Right atrium auricular region (tissue), 2 donors: ENCODE measurements at places on chromosomes 16 and 17. TPM values are rescaled to one million over a fixed set of nuclear protein-coding genes. Genes with fewer than 3 reads are reported as not detected.
A peak's percentile ranks its signal among the peaks of the same experiment; 100 is the strongest.

- H3K27me3 ChIP-seq, result no peaks in the 10 kb centered on the region
- H3K4me1 ChIP-seq, result peaks cover 3% of the 10 kb centered on the region
- no peak overlapping the region for H3K27ac ChIP-seq
- no peaks in the 10 kb centered on the region for H3K36me3 ChIP-seq
- DNase-seq, result no peak
These were observed 26.7 kb downstream of the ZNF469 start for GRCh38 chr16:88409296-88410065.

GRCh38 chr17:5705081-5705875 lies 121.0 kb upstream of the NLRP1 start:
- H3K27me3 ChIP-seq, result no peaks in the 10 kb centered on the region
- H3K27ac ChIP-seq, result no peak overlapping the region
- no peak overlapping the region for H3K4me3 ChIP-seq
- H3K36me3 ChIP-seq, result no peaks in the 10 kb centered on the region
- no peaks in the 10 kb centered on the region for H3K4me1 ChIP-seq

GRCh38 chr17:74827800-74828199 lies 31.9 kb downstream of the GRIN2C start:
- H3K4me3 ChIP-seq, result no peak overlapping the region
- H3K4me1 ChIP-seq, result no peaks in the 10 kb centered on the region
- no peaks in the 10 kb centered on the region for H3K27me3 ChIP-seq
- no peak overlapping the region for H3K27ac ChIP-seq

GRCh38 chr16:30413112-30413806 lies 5.9 kb downstream of the ZNF771 start:
- H3K4me3 ChIP-seq, result no peak overlapping the region
- DNase-seq, result no peak
- no peaks in the 10 kb centered on the region for H3K4me1 ChIP-seq
- peak overlapping the region; percentile 54 for H3K27ac ChIP-seq
- H3K36me3 ChIP-seq, result peaks cover 5% of the 10 kb centered on the region
- no peaks in the 10 kb centered on the region for H3K27me3 ChIP-seq

DNA sequence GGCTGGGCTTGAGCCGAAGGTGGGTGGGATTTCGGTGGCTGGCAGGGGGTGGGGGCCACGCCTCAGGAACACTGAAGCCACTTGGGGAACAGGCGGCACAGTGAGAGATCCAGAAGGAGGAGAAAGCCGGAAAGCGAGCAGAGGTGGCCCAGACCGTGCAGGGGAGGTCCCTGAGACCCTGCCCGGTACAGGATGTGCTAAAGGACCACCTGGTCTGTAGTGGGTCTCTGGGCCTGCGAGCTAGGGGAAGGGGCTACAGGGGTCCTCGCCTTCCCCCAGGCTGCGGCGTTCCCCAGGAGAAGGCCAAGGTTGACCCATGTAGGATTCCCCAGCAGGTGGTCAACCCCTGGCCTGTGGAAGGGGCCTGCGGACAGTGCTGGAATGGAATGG lies at the start of gene TLE7:
Gene TLE7, minus strand, starts transcription at position 4 of the 390 bp plus-strand sequence. CDS start 8,730 bp downstream, outside the sequence.
- no peaks in the 10 kb centered on the region for H3K36me3 ChIP-seq
- H3K27me3 ChIP-seq, result no peaks in the 10 kb centered on the region
- H3K27ac ChIP-seq, result no peak within 1 kb of the TSS
- no peak for DNase-seq

- H3K27me3 ChIP-seq, result no peaks in the 10 kb centered on the region
- no peaks in the 10 kb centered on the region for H3K36me3 ChIP-seq
- no peak overlapping the region for H3K4me3 ChIP-seq
- no peak for DNase-seq
- H3K27ac ChIP-seq, result no peak overlapping the region
These were observed 58.2 kb downstream of the SHCBP1 start for GRCh38 chr16:46562979-46563378.

OTOP2 gene
- not detected for total RNA-seq

SOST gene
- total RNA-seq, result not detected

DNA sequence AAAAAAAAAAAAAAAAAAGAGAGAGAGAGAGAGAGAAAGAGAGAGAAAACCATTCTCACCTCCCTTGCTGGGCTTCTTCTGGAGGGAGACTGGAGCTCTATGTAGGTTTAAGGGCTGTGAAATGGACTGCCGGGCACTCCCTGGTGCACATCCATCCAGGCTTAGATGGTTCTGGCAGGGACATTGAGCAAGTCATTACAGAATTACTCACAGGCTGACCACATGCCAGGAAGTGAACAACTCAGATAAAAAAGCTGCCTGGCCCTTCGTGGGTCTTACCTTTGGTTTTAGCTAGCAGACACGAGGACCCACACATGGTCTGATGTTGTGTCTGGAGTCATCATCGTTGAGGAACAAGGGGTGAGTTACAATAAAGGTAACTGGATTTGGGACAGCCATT lies 847.4 kb upstream of the EEF2KMT start:
- H3K36me3 ChIP-seq, result no peaks in the 10 kb centered on the region
- no peak overlapping the region for H3K27ac ChIP-seq
- DNase-seq, result no peak
- no peak overlapping the region for H3K4me3 ChIP-seq

DNA sequence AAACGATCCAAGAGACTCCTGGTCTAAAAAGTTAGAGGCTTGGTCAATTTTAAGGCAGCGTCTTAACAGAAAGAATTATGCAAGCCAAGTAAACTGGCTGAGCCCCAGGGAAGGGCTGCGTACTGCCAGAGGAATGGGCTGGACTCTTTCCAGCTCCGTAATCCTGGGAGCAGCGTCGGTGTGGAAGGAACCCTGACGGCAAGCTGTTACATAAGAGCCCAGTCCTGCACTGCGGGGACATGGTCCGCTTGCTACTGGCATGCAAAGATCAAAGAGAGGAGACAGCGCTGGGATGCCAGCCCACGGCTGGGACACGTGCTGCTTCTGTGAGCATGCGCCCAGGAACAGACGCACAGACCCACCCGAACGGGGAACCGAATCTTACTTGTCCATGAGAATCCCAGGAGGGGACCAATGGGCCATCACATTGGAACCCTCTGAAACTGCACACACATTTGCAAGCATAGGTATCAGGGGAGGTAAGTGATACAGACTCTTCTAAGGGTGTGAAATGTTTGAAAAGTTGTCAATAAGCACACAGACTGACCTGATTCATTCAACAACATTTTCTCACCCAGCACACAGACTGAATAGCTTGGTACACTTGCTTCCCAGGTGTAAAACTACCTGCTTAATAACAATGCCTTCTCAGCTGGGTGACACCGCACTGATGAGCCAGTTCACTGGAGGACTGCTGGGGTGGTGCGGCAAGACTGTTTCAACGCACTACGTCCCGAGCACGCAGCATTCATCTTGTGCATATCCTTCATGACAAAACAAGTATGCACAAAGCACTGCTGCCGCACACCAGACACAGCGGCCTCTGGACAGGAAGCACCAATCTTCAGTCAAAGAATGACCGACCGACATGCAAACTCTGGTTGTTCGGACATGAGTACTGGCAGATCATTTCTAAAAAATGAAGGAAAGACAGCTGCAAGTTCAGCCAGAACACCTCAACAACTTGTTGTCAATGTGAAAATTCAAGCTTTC lies 94.9 kb downstream of the ANKRD11 start:
- peak; percentile 96 for DNase-seq
- H3K4me1 ChIP-seq, result no peaks in the 10 kb centered on the region
- H3K4me3 ChIP-seq, result no peak overlapping the region
- no peaks in the 10 kb centered on the region for H3K27me3 ChIP-seq

DNA sequence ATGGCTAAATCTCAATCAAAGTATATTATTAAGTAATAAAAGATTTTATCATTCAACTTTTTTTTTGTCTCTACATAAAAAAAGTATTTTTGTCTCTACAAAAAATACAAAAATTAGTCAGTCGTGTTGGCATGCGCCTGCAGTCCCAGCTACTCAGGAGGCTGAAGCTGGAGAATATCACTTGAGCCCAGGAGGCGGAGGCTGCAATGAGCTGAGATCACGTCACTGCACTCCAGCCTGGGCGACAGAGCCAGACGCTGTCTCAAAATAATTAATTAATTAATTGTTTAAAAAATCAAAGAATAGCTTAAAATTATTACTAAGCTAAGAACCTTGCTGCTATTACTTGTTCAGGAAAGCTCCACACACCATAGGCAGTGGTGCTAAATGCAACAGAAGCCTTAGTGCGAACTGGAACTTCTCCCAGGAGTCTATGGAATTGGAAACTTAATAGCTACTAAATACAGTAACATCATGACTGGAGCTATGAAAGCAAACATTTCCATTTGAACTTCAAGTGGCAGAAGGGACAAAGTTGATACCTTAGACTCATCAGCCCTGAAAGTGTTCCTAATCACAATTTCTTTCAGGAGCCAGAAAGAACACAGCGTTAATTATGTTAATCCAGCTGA lies 22.6 kb downstream of the ADCY9 start:
- no peak for DNase-seq
- no peaks in the 10 kb centered on the region for H3K27me3 ChIP-seq
- peaks cover 51% of the 10 kb centered on the region for H3K4me1 ChIP-seq

DNA sequence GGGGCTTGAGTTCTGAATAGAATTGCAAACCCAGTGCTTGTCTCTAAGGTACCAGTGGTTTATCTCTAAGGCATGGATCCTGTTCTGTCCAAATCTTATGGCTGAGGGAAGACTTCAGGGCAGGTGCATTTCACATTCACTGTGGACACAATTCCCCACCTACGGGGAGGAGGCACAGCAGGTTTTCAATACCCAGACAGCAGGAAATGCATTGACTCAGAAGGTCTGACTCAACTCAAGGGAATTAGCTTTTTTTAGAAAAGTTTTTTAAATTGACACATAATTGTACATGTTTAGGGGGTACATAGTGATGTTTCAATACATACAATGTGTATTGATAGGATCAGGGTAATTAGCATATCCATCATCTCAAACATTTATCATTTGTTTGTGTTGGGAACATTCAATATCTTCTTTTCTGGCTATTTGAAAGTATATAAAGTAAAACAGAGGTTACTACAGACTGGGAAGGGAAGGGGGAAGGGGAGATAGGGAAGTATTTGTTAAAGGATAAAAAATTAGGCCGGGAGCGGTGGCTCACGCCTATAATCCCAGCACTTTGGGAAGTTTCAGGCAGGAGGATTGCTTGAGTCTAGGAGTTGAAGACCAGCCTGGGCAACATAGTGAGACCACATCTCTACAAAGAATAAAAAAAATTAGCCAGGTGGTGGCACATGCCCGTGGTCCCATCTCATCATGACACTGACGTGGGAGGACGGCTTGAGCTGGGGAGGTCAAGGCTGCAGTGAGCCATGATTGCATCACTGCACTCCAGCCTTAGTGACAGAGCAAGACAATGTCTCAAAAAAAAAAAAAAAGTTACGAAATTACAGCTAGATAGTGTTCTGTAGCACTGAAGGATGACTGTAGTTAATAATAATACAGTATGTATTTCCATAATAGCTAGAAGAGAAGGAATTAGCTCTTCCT lies 54.9 kb downstream of the RGS9 start:
- no peak for DNase-seq
- H3K27ac ChIP-seq, result no peak overlapping the region
- no peaks in the 10 kb centered on the region for H3K36me3 ChIP-seq
- no peaks in the 10 kb centered on the region for H3K27me3 ChIP-seq

GRCh38 chr17:76735586-76736348 lies 1.4 kb downstream of the SRSF2 start:
- peak overlapping the region; percentile 96 for H3K4me3 ChIP-seq
- H3K27ac ChIP-seq, result peak overlapping the region; percentile 99
- no peak for DNase-seq

DNA sequence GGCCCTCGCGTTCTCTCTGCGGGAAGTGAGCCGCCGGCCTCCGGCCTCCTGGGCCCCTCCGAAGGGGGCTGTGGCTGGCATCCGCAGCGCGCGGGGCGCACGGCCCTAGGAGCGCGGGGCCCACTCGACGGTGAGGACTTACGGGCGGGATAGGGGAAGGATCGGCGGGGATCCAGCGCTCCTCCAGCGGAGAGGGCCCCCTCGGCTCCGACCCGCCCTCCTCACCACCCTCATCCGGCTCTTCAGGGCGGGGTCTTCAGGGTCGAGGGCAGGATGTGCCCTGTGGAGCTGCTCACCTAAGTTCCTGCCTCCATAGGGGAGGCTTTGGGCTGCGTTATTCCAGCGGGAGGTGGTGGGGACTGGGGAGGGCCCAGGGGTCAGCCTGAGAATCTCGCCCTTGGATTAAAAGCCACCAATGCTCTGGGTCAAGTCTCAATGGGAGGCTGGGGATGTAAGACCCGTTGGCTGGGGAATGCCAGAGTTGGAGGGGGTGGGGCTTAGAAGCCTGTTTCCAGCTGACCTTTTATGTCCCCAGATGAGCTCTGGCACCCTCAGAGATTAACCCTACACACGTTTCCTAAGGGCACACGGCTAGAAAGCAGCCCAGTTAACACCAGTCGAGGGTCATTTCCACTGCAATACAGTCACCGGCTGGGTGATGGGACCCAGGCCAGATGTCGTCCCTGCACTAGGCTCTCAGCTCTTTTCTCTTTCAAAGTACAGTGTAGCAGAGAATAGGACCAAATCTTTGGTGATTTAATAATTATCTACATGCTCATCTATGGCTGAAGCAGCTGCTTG lies 13.4 kb downstream of the TBX2 start:
- H3K4me3 ChIP-seq, result peak overlapping the region; percentile 60
- no peaks in the 10 kb centered on the region for H3K4me1 ChIP-seq
- H3K27ac ChIP-seq, result peak overlapping the region; percentile 69
